WERI-Rb-1 (cell line): ENCODE measurements at places on chromosomes 7 and 10.

DNA sequence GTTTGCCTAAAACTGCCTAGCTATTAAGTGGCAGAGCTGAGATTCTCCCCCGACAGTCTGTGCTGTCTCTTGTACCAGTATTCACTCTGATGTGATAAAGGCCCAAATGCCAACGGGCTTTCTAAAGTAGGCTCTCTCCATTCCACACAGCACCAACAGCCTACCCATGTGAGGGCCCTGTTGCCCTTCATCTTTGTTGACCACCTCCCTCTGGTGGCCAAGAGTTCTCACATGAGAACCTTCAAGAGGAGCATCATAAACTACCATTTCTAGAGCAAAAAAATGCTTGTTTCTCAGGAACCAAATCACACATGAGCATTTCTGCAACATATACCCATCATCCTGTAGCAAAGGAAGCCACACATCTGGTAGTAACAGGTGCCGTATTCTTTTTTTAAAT, 185.8 kb downstream of the GRM8 start:
- peak; percentile 59 for DNase-seq

DNA sequence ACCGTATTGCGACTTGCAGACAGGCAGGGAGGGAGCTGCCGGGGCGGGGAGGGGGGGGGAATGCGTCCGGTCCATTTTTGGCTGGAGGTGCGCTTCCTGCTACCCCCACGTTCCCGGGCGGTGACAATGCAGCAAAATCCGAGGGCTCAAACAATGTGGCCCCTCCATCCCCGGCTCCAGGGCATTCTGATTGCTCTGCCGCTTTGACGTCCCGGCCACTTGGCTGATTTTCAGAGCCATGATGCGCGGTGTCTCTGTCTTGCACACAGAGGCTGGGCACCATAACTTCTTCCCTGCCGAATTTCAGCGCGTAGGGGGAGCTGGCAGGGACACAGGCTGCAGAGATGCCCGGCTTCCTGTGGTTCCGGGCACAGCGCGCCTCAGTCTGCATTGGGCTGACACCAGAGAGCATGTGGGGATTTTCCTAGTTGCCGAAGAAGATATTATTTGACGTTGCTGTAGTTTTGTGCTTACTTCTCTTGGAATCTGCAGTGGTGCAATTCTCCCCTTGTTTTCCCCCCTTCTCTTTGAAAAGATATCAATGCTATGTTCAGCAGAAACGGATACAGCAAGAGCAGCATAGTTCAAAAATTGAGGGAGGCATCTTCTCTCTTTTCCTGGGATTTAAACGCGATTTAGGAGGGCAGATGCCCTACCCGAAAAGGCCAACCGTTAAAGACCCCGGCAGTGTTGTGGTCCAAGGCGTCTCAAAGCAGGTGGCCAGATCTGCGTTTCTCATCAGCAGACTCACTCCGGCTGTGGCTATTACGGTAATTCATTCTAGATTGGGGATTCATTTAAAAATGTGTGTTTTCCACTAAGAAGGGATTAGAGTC, 1.4 kb downstream of the HECW1 start:
- no peak for DNase-seq

DNA sequence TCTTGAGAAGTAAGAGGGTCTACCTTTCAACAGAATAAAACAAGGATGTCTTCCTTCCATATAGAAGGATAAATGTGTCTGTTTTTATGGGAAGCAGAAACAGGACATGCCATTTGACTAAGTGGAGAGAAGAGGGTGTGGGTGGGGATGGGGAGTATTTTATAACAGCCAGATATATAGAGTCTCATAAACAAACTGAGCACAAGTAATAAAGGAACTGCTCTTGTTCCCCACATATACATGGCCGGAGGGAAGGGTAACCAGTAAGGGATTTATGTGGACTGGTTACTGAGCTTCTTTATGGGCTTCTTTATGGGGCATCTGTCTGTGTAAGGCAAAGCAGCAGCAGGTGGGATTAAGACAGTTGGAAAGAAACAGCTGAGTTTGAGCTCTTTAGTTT, 558.1 kb downstream of the REEP3 start:
- peak; percentile 28 for DNase-seq

GRCh38 chr10:33123680-33124079, 165.7 kb upstream of the ITGB1 start:
- no peak for DNase-seq

- DNase-seq, result no peak
Observed at GRCh38 chr10:72832701-72833100, 60.8 kb upstream of the OIT3 start.

DNA sequence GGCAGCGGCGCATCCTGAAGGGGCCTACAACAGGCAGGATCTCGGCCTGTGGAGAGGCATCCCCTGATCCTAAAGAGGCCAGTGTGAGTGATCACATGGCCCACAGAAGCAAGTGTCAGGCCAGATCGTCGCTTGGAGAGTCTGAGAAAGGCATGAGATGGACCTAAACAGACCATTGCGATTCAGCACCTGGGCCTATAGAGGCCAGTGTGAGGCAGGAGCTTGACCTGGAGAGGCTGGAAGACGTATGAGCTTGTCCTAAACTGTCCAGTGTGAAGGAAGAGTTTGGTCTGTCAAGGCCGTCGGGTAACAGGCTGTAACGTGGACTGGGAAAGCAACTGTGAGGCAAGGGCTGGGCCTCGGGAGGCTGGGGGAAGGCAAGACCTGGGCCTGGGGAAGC, 172.6 kb downstream of the TPST1 start:
- DNase-seq, result no peak

DNA sequence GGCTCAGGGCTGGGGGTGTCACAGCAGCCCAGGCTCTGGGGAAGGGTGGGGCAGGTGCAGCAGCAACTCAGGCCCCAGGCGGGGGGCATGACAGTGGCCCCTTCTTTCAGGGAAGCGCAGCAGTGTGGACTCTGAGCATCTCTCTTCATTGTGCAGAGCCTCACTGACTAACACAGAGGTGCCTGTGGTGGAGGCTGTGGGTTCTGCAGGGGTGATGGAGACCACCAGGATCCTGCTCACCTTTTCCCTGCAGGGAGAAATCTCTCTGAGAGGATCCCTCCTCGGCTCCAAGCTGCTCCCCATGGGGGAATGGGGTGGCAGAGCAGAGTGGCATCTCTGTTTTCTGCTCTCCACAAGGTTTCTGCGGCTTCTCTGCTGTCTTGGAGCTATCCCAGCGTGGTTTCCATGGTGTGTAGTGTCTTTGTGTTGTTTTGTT, 37.8 kb upstream of the SHH start:
- DNase-seq, result no peak

DNA sequence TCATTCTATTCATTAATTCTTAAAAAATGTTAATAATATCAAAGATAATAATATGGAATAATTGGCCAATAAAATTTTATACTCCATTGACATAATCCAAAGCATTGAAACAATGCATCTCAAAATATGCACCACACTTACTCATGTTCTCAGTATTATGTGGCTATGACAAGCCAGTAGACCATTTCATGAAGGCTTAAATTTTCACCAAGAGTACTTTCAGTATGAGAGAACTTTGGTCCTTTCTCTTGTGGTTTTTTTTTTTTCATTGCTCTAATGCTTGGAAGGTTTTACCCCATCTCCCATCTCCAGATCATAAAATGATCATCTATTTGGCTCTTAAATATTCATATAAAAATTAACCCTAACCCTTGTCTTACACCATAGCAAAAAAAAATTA, 45.5 kb upstream of the TMEM140 start:
- no peak for DNase-seq

GRCh38 chr7:23918286-23918685, 208.3 kb downstream of the STK31 start:
- no peak for DNase-seq

GRCh38 chr10:93287775-93288174, 194.4 kb downstream of the MYOF start:
- no peak for DNase-seq

GRCh38 chr10:18797286-18797685, 138.1 kb downstream of the ARL5B start:
- DNase-seq, result no peak

GRCh38 chr7:140060788-140061606, 1.8 kb downstream of the PARP12 start:
- no peak for DNase-seq

- no peak for DNase-seq
Observed at GRCh38 chr7:123398921-123399320, 135.5 kb downstream of the IQUB start.

DNA sequence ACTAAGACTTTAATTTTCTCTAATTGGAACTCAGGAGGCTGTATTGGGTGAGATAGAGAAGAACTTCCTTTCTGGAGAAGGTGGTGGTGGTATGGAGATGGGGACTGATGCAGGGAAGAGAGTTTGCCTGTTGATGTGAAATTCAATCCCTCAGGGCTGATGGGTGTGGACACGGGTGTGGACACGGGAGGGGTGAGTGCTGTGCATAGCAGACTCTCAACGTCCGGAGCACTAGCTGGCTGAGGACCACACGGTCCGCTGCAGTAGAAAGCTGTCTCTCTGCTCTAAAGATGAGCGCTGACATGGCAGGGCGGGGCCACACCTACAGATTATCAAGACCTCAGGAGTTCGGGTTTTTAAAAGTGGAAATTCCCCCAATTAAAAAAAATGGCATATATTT, 148.5 kb upstream of the PITRM1 start:
- DNase-seq, result no peak

- DNase-seq, result no peak
Observed at GRCh38 chr10:3325954-3326750, 153.6 kb upstream of the PITRM1 start.
